ENCODE measurements at places on chromosomes 2 and 18.

- no peak for DNase-seq
These were observed 94.2 kb upstream of the DLGAP1 start for GRCh38 chr18:4549164-4549872.

DNA sequence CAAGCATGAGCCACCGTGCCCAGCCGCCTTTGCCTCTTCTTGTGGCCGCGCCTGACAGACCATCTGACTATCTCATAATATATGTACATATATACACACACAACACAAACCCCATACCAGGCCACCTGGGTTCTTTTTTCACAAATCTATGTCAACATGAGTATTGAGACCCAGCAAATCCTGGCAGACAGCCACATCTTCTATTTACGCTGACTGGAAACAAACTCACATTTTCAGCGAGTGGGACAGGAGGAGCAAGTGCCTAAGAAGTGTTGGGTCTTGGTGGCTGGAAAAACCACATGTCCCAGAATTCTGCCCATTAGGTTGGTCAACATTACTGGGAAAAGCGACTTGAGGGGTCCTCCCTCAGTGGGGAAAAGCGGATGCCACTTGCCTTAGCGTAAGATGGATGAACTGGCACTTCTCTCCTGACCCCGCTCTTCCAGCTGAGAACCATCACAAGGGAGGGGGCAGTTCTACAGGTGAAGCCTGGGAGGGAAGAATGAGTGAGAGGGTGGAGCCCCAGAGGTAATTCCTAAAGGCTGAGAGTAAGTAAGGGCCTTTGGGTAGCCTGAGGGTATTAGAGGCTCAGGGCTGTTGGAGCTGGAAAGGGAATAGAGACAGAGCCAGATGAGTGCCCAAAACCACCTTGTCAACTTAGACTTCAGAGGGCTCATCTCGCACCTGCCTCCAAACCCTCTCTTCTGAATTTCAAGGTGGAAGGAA lies 1.9 kb downstream of the SCYGR3 start:
- DNase-seq, result no peak

- no peak for DNase-seq
These were observed 82.6 kb upstream of the FOSL2 start for GRCh38 chr2:28310107-28310506.

- no peak for DNase-seq
These were observed 144.8 kb upstream of the RGPD4 start for GRCh38 chr2:107681936-107682335.

GRCh38 chr2:190455358-190456095 lies 47.4 kb downstream of the MFSD6 start:
- no peak for DNase-seq

GRCh38 chr2:234502285-234502918 lies 5.5 kb upstream of the ARL4C start:
- peak; percentile 33 for DNase-seq

GRCh38 chr2:56416500-56417176 lies 232.8 kb downstream of the CCDC85A start:
- no peak for DNase-seq

GRCh38 chr18:2891526-2892431 lies 45.0 kb downstream of the EMILIN2 start:
- no peak for DNase-seq

DNA sequence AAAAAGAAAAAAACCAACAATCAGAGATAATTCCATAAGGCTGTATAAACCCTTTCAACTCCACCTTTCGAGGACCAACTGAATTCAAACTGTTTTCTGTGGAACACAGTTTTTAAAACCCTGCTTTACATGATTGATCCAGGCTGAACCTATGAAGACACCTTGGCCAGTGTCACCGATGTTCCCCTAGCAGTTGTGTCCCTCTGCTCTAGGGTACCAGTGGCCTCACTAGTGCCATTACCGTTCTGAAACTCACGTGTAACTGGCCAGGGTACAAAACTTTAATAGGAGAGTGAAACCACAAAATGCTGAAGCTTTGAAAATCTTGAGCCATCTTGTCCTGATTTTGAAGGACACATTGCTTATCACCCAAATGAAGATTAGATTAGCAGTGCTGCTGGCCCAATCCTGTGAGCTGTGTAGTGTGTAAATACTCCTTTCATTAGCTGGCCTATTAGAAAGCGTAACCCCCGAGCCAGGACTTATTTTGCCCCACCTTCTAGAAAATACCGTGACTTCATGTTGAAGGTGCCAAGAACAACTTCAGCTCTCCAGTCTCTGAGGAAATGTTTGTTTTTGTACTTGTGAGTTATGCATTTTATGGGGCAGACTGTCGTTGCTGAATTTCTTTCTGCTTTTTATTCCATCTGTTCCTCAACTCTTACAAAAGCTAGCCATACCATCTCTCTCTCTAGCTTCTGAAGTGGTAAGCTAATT lies 147.8 kb upstream of the MAP3K20 start:
- DNase-seq, result no peak

GRCh38 chr2:165016772-165017411 lies 61.6 kb upstream of the SLC38A11 start:
- DNase-seq, result peak; percentile 68

- DNase-seq, result no peak
These were observed 165.7 kb downstream of the LNPK start for GRCh38 chr2:175836361-175836760.

GRCh38 chr2:164538240-164538866 lies 82.9 kb downstream of the GRB14 start:
- peak; percentile 35 for DNase-seq

GRCh38 chr2:138329591-138329990 lies 172.0 kb upstream of the SPOPL start:
- no peak for DNase-seq

DNA sequence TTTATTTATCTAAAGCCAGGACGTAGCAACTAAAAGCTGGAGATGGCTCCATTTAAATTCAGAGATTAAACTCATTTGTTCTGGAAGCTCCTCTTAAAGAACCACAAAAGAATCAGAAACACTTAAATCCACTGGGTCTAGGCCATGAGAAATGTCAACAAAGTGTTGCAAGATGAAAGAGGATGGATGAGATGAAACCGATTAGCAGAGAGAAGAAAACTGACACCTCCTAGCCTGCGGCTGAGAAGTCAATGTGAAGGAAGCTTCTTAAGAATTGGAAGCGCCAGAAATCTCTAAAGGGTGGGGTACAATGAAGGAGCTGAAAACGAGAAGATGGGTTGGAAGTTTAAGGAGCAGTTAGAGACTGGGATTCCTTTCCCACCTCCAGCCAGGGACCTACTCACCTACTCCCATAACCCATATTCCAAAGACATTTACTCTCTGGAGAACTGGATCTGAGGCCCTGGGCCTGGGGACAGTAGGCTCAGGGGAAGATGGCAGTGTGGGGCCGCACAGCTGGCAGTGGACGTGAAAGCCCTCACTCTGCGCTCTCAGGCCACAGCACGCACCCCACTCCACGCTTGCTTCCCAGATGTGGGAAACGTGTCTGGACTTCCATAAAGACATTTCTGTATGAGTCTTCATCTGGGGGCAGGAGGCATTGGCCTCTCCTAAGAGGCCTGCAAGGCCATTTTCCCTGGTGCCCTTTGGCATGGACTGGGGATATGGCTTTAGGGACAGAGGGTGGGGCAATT lies 188.4 kb downstream of the LOXHD1 start:
- DNase-seq, result no peak

- DNase-seq, result no peak
These were observed 85.7 kb upstream of the LAPTM4A start for GRCh38 chr2:20137131-20137571.

- DNase-seq, result no peak
These were observed 609.0 kb downstream of the EPHA4 start for GRCh38 chr2:220963076-220963475.

- DNase-seq, result no peak
These were observed 223.1 kb downstream of the ATAD2B start for GRCh38 chr2:23703583-23704385.

DNA sequence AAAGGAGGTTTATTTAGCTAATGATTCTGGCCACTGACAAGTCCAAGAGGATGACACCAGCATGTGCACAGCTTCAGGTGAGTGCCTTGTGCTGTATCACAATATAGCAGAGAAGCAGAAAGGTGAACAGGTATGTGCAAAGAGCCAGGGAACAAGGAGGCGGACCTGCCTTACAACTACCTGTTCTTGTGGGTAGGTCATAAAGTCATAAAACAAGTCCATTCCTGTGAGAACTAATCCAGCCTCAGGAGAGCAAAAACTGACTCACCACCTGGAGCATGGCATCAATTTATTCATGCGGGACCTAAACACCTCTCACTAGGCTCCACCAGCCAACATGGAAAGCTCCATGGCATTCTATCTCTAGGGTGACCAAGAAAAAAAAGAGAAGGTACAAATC lies 234.2 kb downstream of the ASXL3 start:
- DNase-seq, result no peak

DNA sequence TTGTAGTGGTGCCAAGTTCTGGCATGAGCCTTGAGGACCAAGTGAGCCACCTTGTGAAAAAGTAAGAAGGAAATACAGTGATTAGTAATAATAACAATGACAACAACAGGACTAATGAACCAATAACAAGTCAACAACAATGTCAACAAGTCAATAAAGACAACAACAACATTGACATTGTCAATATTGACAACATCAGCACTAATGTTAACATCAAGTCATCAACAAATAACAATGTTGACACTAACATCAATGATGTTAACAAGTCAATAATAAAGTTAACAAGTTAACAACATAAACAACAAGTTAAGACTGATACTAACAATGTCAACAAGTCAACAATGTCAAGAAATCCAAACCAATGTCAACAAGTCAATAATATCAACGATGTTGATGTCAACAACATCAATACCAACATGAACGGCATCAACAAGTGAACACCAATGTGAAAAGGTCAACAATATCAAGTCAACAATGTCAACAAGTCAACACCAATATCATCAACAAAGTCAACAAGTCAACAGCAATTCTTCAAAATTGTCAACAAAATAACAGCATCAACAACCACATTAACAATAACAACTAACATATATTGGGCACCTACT lies 24.0 kb downstream of the LCT start:
- DNase-seq, result no peak

DNA sequence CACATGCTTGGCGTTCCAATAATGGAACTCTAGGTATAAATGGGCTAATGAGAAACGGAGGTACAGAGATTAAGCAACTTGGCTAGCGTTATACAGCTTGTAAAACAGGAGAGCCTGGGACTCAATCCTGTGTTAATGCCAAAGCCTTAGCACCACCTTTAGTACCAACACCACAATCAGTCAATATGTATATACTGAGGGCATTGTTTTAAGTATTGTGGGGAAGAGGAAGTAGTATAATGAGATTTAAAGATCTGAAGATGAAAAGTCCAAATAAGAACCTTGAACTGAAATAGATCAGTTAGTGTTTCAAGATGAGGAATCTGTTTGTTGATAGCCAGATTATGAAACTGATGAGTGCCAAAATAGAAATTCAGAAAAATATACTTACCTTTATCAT lies 8.1 kb downstream of the MARS2 start:
- DNase-seq, result no peak

- peak; percentile 50 for DNase-seq
These were observed 5.1 kb downstream of the B4GALT6 start for GRCh38 chr18:31679133-31679742.

DNA sequence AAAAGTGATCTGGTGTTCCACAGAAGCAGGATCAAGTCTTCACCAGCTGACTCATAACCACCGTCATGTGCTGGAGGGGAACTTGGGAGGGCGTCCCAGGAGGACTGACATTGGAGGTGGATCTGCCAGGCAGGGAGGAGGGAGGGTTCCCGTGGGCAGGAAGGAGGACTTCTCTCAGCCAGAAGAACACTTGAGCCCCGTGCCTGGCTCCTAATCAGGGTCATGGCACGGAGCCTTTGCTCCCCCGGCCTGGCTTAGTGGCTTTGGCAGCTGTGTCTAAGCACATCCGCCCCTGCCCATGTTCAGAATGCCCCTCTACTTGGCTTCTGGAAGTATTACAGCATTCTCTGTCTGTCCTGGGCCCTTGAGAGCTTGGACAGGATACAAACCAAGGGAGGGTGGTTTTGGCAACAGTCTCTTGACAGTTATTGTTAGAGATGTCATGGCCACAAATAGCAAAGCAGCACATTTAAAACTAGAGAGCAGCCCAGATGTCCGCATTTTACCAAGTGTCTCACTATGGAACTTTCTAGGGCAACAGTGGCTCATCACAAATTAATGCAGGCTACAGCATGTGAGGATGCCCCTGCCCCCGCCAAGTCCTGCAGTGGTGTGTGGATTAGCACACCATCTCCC lies 11.5 kb downstream of the PPP1R7 start:
- no peak for DNase-seq

All from H4 (cell line).